ENCODE measurements at places on chromosomes 5 and 9.

DNA sequence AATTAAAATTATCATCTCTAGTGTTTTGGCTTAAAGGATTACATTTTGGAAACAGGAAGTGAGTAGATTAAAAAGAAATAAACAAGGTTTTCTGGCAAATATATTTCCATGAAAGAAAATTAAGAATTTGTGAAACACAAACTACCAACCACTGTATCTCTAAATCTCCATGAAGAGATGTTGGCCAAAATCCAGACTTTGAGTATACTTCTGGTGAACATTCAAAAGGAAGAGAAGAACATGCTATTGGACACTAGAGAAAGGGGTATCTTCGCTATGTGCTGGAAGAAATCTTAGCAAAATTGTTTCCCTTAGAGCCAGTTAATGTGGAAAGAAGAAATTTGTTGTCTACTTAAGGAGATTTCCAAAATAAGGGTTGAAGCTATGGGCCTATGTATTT, 710.4 kb upstream of the CTNND2 start:
- DNase-seq = no peak

GRCh38 chr9:100426530-100427365, at the start of gene MSANTD3:
Gene MSANTD3, plus strand, starts transcription at chr9:100427143. Its CDS starts 14,796 bp downstream, at chr9:100441939.
- DNase-seq = peak; percentile 61

DNA sequence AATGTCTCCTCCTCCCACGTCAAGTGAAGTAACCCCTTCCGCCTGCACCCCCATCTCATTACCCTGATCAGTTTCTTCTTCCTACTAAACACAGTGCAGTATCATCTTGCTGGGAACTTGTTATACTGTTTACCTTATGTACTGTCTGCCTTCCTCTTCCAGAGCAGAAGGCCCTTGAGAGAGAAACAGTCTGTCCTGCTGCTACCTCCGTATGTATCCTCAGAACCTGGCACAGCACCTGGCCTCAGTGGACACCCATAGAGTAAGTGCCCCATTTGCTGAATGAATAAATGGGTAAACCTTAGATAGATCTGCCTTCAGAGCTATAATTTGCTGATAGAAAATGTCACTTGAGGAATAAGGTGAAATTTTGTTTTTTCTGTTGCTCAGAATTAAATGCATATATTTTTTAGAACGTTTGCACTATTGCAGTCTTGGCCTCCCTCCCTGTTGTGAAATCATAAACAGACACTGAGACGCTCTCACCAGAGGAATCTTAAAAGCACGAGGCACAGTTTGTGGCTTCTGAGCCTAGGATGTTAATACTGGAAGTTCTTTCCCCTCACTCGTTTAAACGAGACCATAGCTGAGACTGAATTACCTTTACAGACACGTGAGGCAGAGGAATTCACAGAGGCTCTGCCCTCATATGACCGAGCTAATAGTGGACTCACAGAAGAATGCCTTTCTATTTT, 223.1 kb upstream of the DAP start:
- no peak for DNase-seq

DNA sequence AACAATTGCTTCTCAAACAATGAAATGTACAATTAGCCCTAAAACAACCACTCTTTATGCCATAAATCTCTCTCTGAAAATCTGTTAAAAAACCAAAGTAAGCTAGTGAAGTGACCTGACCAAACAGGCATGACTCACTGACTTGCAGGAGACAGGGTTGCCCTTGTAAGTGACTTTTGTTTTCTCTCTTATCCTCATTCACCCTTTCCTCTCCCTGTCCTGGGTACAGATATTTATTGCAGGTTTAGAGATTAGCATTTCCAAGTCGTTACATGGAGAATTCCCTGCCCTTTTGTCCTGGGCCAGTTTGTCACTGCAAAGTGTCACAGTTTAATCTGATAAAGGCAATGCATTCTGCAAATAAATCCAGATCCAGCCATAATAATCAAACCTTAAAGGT, 484.2 kb downstream of the IRX1 start:
- no peak for DNase-seq

DNA sequence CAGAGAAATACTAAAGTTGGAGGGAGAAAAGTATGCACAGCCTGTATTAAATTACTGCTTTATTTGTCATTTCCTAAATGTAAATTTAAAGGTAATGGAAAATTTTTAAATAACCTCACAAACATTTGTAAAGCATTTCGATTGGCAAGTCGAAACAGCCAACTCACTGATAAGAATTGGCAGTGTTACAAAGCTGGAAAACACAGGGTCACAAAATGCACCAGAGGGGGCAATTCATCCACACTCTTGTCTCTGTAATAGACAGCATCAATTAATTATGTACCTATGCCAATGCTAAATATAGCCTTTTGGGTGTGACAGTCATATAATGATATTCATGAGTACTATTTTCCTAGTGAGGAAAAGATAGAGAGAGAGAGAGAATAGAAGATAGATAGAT, 140.6 kb upstream of the PRLR start:
- DNase-seq = no peak

- DNase-seq = no peak
Observed at GRCh38 chr5:128572930-128573319, 34.9 kb upstream of the FBN2 start.

DNA sequence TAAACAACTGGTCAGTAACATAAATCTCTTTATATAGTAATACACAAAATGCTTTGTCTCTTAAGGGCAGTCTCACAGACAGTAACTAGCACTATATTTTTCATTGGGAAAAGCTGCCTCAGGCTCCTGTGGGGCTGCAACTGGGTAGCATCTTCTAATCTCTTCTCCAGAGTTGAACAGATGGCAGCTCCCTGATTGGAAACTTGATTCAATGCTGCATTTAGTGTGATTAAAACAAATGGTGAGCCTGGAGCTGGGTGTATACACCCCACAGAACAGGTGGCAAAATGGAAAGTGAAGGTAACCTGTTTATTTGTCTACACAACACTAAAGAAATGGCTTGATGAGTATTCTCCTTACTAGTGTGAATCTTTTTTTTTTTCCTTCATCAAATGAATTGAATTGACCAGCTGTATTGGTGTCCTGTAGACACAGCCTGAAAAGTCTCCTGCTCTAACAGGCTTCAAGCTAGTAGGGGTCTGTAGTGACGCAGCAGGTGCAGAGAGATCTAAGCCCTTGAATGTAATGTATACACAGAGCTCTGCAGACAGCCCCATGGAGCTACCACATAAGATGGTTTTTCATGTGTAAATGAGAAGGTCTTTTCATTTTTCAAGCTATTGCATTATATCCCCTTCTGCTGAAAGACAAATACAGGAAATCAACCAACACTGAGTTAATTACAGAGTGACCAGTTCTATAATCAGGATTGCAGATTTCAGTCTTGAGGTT, 43.3 kb downstream of the IZUMO3 start:
- DNase-seq = no peak

- DNase-seq = no peak
Observed at GRCh38 chr5:127536687-127537086, 19.2 kb downstream of the PRRC1 start.

GRCh38 chr9:14418301-14418940, 104.5 kb upstream of the NFIB start:
- no peak for DNase-seq

DNA sequence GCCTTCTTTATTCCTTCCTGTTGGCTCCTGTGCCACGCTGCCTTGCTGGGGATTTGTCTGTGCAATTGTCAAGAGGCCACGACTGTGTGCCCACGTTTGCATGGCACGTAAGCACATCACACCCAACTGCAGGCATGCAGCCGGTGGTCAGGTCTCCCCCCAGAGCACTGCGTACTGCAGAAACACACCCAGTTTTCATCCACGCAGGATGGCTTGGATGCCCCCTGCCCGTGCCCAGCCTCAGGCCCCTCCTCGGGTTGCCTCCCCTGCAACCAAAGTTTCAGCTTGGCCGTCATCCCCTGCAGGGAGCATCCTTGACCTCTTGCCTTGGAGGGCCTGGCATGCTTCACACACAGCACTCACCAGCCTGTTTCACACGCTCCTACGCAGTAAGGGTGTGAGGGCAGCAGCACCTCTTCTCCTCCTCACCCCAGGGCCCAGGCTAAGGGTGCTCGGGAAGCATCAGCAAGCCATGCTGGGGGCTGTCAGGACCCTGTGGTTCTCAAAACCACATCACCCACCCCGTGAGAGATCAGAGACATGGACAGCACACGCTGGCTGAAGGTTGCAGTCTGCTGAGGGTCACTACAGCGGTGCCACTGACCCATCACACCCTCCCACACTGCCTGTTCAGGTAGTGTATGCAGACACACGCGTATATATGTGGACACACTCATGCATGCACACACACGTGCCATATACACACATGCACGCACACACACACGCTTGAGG, 3.1 kb downstream of the MRPL36 start:
- DNase-seq = no peak

DNA sequence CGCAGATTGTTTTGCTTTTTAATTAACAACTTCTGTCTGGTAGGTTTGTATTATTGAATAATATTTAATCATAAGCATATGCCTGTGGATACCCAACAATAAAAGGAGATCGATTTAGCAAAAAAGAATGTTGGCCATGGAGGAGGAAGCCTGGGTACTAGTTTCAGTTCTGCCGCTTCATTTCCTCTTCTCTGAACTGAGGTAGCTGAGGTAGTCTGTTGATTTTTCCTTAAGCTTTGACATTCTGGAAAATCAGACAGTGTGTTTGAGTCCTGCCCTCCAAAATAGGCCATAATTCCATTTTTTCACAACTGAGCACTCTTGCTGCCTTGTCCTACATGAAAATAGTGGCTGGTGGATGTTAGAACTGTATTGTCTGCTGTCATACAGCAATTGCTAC, 6.0 kb upstream of the GPR21 start:
- no peak for DNase-seq

DNA sequence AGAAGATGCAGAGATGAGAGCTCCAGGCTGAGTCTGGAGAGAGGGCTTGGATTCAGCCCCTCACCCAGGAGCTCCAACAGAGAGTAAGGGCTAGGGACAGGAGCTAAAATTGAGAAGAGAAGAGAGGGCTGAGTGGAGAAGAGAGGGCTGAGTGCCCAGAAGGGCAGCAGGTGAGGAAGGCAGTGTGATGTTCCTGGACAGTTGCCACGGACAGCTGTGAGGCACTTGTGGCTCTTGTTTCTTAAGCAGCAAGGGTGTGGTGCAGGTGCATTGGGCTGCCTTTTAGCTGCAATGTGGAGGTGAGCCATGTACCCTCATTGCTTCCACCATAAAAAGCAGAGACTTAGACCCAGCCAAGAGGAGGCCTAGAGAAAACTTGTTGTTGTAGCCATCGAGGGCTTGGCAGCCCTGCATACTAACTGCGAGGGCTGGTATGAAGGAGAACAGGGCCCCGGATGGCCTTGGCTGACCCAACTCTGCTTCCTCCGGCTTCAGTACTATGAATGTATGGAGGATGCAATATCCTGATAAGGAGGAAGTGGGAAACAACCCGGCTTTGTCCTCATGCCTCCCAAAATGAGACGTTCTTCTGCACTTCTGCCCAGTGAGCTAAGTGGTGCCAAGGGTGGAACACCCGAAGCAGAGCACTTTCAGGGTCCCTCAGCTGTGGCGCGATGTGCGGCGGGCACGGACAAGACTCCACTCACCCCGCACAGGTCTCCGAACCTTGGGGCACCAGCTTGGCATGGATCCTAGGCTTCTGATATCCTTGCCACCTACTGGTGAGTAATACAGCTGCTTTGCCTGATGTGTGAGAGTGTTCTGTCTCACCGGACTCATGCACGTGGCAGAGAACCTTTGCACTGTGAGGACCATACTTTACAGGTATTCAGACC, 65.2 kb downstream of the LRRC70 start:
- no peak for DNase-seq
